ENCODE measurements at places on chromosomes 3 and 15.

GRCh38 chr3:143977341-143978262, 6.0 kb downstream of the DIPK2A start:
- DNase-seq = no peak

GRCh38 chr3:142211034-142211433, 14.4 kb downstream of the GK5 start:
- DNase-seq = peak; percentile 54

GRCh38 chr3:151838574-151839312, 24.8 kb downstream of the AADAC start:
- no peak for DNase-seq

DNA sequence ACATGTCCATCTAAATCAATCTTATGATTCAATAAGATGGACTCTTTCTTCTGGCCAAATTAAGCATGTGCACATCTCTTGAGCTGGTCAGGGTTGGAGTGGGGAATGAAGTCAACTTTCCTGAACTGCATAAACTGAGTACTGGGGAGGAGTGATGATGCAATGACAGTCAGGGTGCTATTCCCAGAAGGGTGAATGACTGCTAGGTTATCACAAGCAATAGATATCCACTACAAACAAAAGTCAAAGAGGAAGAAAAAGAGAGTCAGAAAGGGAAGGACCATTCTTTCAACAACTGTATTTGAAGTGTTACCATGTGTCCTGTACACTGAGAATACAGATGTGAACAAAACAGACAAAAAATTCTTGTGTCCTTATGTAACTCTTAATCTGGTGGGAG, 70.0 kb downstream of the ALCAM start:
- DNase-seq = no peak

- peak; percentile 60 for DNase-seq
Measured at GRCh38 chr3:107525644-107526305, 3.0 kb downstream of the BBX start.

GRCh38 chr3:52829906-52830463, 487 bp downstream of the ITIH4 start:
- DNase-seq = no peak

GRCh38 chr15:65533057-65533756, 2.9 kb downstream of the HACD3 start:
- DNase-seq = no peak

- DNase-seq = no peak
Measured at GRCh38 chr3:117282566-117282965, 573.0 kb downstream of the TUSC7 start.

DNA sequence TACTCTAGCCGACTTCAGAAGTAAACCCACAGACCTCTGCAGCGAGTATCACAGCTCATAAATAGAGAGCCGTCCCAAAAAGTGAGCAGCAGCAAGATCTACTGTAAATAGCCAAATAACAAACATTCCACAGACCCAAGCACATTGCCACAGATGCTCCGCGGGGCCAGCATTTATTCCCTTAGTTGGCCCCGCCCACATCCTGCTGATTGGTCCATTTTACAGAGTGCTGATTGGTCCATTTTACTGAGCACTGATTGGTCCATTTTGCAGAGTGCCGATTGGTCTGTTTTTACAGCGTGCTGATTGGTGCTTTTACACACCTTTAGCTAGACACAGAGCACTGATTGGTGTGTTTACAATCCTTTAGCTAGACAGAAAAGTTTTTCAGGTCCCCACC, 17.3 kb upstream of the GABRB3 start:
- DNase-seq = no peak

DNA sequence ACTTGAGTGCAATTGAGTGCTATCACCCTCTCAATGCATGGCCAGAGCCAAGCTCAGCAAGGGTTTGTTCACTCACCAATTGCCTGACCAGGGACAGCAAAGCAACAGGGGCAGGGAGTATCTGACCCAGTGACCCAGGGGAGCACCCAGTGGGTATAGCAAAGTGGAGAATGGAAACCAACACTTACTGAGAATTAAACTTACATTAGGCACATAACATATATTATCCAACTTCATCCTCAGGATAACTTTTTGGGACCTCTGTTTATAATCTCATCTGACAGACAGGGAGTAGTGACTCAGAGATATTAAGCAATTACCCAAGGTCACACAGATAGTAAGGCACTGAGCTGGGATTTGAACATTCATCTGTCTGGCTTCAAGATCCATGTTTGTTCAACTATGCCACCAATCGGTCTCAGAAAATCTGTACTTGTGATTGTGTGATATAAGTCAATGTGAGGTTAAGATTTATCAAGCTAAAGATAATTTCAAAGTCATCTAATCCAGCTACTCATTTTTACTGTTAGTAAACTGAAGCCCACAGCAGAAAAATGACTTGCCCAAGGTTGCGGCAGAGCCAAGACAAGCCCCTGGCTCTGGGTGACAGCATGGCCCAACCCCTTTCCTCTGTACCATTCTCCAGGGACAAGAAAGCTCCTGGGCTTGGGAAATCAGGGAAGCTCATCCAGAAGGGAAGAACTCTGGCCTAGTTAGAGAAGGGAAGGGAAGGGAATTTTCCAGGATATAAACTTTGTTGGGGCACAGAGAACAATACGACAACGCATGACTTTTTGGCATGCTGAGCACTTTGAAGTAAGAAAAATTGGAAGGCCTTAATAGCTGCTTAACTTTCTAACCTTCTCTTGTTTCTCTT, 138.0 kb upstream of the SMAD3 start:
- DNase-seq = no peak

DNA sequence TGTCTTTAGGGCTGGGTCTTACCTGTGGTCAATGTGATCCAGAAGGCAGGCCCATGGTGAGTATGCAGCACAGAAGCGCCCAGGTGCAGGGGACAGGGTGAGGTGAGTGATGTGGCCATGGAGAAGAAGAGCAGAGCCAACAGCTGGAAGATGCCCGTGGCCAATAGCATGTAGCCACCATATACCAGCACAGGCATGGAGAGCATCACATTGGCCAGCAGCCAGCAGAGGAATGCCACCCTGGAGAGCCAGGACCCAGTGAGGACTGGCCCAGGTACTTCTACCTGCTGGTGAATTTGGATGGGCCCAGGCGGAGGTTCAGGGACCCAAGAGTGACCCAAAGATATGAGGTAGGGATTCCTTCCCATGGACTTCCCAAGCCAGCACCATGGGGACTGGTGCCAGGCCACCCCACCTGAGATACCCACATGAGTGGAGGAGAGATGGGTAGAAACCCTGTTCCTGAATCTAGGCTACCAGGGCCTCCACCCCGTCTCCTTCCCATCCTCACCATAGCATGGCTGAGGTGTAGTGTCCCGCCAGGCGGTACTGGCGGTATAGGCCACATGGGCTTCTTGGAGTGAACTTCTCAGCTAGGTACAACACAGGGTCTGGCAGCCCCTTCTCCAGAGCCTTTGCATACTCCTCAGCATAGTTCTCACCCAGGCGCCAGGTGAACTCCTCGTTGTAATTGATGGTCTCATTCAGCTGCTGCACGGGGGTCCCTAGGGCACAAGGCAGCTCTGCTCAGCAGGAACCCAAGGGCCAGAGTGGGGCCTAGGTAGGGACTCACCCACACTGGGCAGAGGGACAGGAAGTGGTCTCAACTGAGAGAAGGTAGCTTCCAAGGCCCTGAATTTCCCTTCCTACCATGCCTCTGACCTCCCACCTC, 6.2 kb downstream of the DUOXA2 start:
- no peak for DNase-seq

DNA sequence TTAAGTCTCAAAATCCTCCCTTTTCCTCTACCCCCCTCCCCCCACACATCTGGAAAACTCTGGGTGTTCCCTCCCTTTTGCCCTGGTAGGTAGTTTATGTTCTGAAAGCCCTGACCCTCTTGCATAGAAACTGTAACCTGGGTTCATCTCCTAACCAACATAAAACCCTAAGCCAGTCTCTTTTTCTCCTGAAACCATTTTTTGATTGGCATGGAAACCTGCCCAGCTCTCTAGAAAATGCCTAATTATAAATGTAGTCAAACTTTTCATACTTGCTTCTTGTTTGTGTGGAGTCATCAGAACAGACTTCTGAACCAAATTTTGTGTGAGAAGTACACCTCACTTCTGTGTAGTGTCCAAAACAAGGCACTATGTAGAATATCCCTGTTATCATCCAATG, 1264.4 kb downstream of the SI start:
- DNase-seq = no peak

DNA sequence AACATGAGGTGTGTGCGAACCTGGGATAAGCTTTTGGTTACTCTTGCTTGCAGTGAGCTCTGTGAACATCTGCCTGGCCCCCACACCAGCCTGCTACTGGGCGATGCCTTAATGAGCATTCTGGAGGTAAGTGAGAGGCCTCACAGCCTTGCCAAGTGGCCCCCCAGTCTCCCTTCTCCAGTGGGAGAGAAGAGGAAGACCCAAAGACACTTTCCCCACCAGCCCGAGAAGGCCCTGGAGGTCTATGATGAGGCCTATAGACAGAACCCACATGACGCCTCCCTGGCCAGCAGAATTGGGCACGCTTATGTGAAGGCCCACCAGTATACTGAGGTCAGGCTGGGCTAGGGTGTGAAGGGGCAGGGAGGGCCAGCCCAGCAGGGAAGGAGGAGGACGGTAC, 22.5 kb downstream of the TTC21A start:
- DNase-seq = no peak

GRCh38 chr15:29821416-29822099, 710 bp downstream of the TJP1 start:
- DNase-seq = peak; percentile 82

DNA sequence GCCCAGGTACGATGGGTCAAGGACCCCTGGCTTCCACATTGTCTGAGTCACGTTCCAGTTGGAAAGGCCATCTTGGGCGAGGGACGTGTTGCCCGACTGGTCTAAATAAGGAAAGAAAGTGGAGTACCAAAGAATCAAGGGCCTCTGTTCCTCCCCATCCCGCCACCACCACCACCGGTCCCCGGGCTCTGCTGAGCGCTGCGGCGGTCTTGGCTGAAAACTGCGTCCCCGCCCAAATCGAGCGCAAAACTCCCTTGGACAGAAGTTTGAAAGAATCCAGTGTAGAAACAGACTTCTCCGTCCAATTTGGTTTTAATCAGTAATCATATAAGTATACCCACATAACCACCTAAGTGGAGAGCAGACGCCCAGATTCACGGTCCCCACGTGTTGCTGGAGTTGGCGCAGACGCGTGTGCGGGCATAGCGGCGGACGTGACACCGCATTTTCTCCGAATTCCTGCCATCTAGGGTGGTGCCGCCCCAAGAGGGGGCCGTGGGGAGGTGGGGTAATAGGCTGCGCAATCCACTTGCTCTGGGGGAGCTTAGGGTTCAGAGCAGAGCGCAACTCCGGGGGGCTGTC, 243.8 kb upstream of the TOPAZ1 start:
- DNase-seq = no peak

DNA sequence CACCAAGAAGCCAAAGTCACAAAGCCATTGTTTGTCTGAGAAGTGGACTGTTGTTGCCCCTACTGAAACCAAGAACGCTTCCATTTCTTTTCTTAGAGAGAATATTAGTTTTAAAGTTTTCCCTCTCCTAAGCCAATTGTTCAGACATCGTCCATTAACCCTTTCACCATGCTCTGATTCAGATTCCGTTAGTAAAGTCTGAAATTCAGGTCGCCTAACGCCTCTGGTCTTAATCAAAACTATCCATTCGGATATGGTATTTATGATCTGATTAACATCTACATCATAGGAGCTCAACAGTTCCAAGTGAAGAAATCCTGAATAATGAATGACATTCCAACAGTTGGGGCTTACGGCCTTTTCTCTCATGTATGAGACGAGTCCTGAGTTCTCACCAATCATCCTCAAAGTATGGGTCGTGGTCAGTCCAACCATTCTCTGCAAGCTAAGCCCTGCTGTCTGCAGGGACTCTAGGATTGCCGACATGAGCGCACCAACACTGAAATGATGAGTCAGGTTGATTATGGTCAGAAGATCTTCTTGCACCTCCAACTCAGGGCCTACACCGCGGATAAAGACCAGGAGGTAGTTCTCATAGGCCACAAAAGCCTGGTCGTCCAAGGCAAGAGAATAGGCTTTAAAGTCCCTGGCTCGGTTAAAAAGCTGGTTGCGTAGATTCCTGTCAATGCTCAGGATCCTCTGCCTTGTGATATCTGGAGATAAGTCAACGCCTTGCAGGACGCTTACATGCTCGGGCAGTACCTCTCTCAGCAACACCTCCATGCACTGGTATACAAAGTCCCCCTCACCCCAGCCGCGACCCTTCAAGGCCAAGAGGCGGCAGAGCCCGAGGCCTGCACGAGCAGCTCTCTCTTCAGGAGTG, 767 bp downstream of the EPM2AIP1 start:
- DNase-seq = no peak

GRCh38 chr15:26872206-26872605, 5.3 kb downstream of the GABRA5 start:
- DNase-seq = no peak

DNA sequence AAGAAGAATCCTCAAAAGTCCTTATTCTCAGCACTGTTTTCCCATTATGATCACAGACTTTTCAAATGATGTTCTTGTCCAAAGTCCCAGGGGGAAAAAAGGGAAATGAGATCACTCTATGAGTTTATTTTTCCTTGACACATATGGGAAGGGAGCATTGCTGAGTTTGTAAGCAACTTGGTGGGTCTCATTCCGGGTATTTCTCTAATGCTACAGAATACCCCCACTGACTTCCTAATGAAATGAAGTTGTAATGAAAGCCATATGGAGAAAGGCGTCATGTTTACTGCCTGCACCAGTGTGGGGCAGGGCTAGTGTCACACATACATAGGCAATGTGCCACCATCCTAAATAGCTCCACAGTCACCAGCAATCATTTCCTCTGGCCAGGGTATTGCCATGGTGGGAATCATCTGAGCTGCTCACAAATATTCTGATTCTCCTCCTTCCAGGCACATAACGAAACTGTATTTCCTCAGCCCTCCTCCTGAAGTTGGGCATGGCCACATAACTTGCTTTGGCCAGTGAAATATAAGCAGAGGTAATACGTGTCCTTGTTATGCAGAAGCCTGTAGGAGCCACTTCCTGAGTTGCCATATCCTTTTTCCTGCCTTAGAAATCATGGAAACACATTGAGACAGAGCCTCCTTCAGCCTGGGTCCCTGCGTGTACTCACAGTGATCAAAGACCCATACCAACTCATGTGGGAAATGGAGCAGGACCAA, 41.0 kb upstream of the C15orf61 start:
- DNase-seq = no peak

GRCh38 chr15:98647774-98648653, at the start of gene IGF1R:
Gene IGF1R (plus strand): TSS chr15:98648539. CDS start chr15:98649582, 1,043 bp downstream.
- peak; percentile 91 for DNase-seq

DNA sequence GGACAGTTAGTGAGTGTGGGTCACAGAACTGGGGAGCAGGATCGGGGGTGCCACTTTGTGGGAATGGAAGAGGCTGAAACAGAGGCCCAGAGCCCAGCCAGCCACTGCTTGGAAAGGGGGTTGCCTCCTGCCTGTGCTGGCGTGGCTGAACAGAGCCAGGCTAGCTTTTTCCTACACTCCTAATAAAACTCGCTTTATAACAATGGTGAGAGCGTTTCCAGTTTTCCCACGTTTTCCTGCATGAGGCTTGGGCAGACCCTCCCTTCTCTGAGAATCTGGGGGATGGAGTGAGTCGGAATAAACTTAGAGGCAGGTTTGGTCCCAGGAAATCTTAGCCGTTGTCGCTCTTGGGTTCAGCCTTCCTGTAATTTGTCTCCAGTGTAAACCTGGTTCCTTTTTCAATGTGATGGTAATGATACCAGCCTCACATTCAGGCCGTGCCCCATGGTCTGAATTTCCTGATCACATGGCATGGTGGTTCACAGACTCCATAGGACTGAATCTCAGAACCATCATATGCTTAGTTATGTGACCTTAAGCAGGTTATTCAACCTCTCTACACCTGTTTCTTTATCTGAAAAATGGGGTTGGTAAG, 6.5 kb upstream of the FGD5 start:
- DNase-seq = no peak

- DNase-seq = no peak
Measured at GRCh38 chr3:173111321-173111720, 29.7 kb downstream of the SPATA16 start.
